ENCODE measurements at places on chromosomes 12 and 14.

GRCh38 chr12:1809591-1810190, 10.7 kb upstream of the LRTM2 start:
- no peak for DNase-seq

DNA sequence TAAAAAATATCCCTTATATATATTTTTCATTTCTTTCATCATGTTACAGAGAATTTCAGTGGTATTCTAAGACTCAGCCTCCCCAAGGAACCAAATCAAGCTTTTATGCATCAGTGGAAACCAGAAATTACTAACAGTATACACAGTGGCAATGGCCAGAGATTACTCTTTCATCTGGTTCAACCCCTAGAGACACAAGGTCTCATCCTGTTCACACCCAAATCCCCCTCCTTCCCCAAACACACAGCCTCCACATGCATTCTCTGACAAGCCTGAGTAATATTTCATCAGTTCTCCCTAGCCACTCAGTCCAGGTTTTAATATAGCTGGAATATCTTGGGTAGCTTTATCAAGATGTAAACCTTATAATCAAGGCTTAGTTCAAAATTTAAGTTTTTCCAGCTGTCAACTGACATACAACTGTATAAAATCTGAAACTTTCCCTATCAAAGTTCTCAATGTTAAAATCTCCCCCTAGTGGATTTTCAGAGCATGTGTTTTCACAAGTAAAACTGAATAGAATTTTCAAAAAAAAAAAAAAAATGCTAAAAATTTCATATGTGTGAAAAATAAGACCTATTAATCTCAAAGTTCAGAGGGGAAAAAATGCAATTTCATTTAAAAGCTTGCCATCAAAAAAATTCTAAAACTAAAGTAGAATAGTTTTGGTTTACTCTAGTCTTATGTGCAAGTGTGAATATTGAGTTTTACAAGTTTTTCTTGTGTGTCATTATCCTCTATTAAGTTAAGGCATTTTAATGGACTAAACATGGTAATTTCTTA, 10.5 kb upstream of the SSTR1 start:
- DNase-seq = no peak

GRCh38 chr12:5503774-5504173, 71.9 kb downstream of the NTF3 start:
- no peak for DNase-seq

DNA sequence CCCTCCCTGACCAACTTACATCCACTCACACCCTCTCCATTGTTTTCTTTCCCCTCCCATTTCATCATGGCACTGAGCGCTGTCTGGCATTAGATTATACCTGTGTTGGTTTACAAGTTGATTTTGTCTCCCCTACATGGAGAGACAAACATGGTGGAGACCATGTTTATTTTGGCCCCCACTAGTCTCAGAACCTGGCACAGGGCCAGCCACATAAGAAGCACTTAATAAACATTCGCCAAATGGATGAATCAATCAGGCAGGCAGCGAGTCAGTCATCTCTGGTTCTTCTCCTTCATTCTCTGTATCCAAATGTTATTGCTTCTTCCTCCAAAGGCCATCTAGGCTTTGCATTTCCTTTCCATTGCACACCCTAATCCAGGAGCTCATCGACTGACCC, 177.4 kb downstream of the DPF3 start:
- no peak for DNase-seq

DNA sequence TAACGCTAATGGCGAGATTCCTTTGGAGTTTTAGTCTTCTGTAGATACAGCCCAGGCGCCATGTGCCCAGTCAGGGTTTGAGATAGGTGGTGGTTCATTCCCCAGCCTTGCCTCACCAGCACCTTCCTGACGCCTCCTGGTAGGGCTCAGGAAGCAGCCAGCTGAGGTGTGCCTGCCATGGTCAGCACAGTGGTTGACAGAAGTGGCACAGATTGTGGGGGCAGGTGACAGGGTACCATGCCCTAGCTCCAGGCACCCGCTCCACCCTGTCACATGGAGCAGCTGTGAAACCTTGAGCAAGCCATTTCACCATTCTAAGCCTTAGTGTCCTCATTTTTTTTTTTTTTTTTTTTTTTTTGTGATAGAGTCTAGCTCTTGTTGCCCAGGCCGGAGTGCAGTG, 45.6 kb downstream of the EVL start:
- no peak for DNase-seq

DNA sequence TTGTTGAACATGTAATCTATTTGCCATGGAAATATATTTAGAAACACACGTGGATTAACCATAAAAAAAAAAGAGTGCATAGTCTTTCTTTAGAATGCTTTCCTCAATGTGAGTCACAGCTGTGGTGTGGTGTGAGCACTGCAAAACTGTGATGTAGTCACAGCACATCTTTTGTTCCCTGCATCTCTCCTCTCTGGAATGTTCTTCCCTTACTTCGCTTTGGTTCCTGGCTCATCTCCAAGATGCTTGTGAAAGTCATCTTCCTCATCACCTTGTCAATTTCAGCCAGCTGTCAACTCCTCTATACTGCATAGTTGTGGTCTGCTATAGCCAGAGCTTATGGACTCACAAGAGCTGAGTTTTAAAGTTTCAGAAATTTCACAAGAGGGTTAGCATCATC, 60.2 kb downstream of the STAB2 start:
- no peak for DNase-seq

DNA sequence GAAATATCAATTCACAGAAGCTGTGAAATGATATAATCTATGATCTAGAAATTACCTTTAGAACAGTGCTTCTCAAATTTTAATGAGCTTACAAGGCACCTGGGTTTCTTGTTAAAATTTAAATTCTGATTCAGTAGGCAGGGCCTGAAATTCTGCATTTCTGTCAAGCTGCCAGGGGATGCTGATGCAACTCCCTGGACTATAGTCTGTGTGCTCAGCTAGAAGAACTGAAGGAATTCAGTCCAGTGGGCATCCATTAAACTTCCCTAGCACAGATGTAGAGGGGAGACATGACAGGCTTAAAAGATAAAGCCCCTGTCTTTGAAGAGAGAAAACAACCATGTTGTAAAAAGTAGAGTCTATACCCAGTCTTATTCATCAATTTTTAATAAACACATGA, 441.8 kb downstream of the TMTC2 start:
- no peak for DNase-seq

- DNase-seq = no peak
These were observed 8.4 kb downstream of the AMDHD1 start for GRCh38 chr12:95951515-95951914.

DNA sequence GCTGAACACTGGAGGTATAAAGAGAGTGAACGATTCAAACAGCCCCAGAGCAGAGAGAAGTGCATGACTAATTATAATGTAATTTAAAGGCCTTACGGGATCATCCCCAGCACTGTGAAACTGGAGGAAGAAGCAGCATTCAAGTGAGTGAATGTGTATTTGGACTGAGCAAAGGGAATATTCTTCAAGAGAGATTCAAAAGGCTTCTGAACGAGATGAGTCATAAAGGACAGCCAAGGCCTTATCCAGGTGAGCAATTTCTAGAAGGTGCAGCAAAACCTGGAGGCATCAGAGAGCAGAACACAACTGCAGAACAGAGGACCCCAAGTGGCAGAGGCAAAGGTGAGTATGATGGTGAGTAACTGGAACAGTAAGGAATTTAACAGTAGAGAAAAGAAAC, 127.2 kb downstream of the BCAT1 start:
- DNase-seq = no peak

- no peak for DNase-seq
These were observed 40.9 kb downstream of the SRGAP1 start for GRCh38 chr12:63885401-63885800.

DNA sequence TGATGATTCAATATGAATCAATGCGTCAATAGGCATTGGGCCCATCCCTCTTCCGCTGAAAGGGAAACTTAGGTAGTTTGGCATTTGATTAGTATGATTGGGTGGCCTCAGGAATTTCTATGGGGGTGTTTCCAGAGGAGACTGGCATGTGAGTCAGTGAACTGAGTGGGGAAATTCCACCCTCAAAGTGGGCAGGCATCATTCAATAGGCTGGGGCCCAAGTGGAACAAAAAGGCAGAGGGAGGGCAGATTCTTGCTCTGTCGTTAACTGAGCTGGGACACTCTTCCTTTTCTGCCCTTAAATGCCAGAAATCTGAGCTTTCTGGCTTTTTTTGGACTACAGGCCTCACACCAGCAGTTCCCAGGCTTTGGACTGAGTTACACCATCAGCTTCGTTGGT, 373.5 kb downstream of the RPS29 start:
- no peak for DNase-seq

DNA sequence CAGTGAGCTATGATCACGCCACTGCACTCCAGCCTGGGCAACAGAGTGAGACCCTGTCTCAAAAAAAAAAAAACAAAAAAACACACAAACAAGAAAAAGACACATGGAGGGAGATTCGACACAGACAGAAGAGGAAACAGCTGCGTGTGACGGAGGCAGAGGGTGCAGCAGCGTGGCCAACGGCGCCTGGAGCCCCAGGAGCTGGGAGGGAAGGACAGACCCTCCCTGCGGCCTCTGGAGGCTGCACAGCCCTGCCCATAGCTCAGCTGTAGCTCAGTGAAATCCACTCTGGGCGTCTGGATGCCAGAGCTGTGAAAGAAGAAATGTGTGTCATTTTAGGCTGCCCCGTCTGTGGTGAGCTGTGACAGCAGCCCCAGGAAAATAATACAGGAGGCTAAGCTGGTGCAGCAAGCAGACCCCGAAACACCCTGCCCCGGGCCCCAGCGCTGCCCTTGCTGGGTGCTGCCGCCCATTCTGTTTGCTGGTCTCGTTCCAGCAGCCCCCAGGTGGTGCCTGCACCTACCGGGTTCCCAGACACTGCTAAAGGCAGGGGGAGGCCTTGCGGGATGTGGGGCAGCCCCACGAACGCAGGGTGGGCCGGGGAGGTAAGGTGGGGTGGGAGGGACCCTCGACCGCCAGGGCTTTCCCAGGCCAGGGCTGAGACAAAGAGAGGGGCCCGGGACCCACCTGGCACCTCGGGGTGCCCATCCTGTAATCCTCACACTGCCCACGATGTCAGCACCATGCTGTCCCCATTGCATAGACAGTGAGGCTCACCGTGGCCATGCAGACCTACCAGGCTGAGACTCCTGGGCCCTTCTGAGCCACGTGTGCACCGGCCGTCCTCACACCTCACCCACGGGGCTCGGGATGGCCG, 21.2 kb downstream of the GALNT9 start:
- DNase-seq = no peak

DNA sequence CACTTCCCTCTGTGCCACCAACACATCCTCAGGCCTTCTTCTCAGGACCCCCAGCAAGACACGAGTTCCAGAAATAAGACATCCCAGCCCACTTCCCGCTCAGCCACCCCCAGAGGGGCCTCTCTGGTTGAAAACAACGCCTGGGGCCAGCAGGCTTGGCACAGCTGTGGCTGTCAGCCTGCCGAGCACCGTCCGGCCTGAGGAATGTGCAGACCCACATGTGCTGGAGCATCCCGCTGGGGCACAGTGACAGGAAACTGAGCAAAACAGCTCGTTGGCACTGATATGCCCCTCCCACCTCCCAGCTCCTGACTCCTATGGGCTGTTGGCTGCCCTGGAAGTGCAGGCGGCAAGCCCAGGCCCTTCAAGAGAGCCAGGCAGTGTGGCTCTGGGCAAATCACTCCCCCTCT, 1.4 kb downstream of the SYNE3 start:
- DNase-seq = peak; percentile 40

DNA sequence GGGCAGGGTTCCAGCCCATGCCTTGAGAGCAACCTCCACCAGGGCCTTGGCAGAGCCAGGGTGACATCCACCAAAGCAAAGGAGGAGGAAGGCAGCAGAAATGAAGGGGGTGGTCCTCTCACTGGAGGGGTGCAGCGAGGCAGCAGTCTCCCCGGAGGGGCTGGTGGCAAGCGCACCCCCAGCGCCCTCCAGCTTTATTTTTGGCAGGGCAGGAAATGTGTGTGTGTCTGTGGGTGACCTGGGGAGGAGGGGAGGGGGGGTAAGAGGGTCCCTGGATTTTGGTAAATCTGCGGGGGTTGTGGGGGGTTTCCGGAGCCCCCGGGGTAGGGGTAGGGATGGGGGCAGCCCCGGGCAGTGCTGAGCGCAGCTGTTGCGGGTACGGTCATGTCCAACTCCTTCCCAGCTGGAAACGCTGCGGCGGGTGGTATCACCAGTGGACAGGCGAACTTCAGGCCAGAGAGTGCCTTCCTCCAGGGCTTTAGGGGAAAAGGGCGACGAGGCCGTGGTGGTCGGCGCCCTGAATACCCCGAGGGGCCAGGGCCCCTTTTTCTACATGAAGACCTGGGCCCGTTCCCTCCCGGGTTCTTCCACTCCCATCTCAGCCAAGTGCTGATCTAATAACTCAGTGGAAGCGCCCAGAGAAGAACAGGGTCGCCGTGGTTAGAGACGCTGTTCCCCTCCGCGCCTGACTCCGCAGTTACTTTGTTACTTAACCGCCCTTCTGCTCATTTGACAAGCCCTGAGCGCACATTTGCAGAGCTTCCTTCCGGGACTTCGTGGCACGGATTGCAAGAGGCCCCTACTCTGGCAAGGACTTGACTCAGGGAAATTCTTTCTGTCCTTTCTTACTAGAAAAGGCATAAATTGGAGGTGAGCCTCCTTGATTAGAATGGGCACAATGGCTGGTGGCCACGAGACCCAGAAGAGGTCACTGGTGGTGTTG, 55.2 kb downstream of the FOS start:
- DNase-seq = no peak

DNA sequence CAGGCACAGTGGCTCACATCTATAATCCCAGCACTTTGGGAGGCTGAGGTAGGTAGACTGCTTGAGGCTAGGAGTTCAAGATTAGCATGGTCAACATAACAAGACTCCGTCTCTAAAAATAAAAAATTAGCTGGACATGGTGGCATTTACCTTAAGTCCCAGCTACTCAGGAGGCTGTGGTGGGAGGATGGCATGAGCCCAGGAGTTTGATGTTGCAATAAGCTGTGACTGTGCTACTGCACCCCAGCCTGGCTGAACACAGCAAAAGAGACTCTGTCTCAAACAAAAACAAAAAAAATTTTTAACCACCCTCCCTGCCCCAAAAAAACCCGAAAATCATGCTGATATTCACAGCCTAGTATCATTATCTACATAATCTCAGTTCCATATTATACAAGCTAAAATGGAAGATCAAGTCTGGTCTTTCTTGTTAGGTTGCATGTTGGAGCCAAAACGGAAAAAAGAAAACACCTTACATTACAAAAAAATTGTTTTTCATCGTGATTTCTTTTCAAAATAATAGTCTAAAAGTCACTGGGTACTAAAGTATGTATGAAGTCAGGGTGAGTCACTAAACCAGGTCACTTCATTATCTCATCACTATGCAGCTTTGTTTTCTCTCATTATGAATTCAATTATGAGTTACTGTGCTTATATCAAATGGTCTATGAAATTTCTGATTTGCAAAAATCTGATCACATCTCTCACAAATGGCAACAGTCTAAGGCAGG, 13.8 kb downstream of the GXYLT1 start:
- DNase-seq = no peak

- no peak for DNase-seq
These were observed 10.4 kb downstream of the NCOR2 start for GRCh38 chr12:124556896-124557501.

DNA sequence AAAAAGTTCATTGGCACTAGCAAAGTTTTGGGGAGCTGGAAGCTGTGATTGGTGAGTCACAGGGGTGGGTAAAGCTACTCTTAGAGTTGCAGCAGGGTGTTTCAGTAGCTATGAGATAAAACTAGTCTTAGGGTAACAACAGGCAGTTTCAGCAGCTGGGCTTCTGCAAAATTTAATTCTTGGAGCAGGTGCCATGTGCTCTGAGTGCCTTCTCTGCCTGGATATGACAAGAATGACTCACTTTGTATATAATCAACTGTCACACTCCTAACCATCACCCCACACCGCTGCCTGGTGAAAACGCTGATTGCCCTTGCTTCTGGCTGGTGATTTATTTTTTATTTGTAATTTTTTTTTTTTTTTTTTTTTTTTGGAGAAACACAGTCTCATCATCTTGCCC, 10.5 kb upstream of the PLBD2 start:
- no peak for DNase-seq

GRCh38 chr14:98278800-98279199, 993.2 kb downstream of the BCL11B start:
- no peak for DNase-seq
